Tibial nerve (tissue), 4 donors: ENCODE measurements at places on chromosomes 2 and 18. TPM values are rescaled to one million over a fixed set of nuclear protein-coding genes. Genes with fewer than 3 reads are reported as not detected.

The ABCA12 gene
- total RNA-seq, result not detected

The SLC5A7 gene
- total RNA-seq, result not detected

The GNAL gene
- total RNA-seq, result 15.9 TPM

The CHRND gene
- not detected for total RNA-seq

The EHD3 gene
- 8.3 TPM for total RNA-seq

The NRP2 gene
- total RNA-seq, result 175 TPM

The DARS1 gene
- total RNA-seq, result 43.7 TPM

The SULT6B1 gene
- total RNA-seq, result not detected

- H3K4me1 ChIP-seq, result no peaks in the 10 kb centered on the region
- no peaks in the 10 kb centered on the region for H3K36me3 ChIP-seq
- no peak for DNase-seq
- no peak overlapping the region for H3K4me3 ChIP-seq
- H3K27me3 ChIP-seq, result no peaks in the 10 kb centered on the region
Measured at GRCh38 chr2:79585701-79586433, 73.0 kb downstream of the CTNNA2 start.

- no peaks in the 10 kb centered on the region for H3K27me3 ChIP-seq
- H3K27ac ChIP-seq, result no peak overlapping the region
- H3K4me3 ChIP-seq, result no peak overlapping the region
- no peaks in the 10 kb centered on the region for H3K36me3 ChIP-seq
- peaks cover 8% of the 10 kb centered on the region for H3K4me1 ChIP-seq
Measured at GRCh38 chr2:69594341-69594740, 49.2 kb downstream of the AAK1 start.

DNA sequence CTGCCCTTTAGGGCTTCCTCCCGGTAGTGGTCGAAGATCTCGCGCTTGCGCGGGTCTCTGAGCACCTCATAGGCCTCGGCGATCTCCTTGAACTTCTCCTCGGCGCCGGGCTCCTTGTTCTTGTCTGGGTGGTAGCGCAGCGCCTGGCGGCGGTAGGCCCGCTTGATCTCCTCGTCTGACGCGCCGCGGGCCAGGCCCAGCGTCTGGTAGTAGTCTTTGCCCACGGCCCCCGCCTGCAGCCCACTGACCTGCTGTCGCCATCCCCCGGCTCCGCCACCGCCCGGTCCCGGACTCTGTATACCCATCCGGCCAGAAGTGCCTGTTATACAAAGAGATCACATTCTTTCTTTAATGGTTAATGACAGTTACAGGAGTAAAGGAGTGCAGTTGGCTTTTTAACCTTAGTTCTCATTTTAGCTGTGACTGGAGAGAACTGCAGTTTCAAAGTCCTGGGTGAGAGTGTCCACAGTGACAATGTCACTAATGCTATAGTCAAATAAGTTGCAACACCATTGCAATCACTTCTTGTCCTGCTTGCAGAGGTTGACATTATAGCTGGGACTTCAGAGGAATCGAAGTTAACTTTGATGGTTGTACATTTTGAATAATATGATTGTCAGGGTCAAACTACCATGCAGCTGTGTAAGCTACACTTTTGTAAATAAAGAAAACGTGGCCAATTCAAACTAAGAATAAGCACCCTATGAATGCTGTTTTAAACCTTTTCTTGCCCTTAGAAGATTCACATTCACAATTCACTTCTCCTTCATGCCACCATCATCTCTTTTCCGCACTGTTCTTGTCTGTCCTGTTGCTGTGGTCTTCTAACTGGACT, 35.3 kb upstream of the CAVIN2 start:
- no peaks in the 10 kb centered on the region for H3K36me3 ChIP-seq
- H3K27me3 ChIP-seq, result no peaks in the 10 kb centered on the region

DNA sequence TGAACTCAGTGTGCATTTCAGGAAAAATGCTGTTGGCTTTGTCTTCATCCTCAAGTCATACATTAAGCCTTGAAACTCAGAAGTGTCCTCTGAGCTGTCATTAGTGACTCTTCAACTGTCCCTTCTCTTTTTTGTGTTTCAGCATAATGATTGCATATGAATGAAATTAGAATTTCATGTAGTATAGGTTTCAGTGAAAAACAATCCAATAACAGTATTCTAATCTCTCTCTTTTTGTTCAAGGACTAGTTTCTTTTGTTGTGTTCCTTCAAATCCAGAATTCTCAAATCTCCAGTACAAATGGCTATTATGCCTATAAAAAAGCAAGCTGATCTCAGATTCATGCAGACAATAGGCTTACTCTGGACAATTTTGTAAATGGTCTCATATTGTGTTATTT, 133.5 kb downstream of the QPCT start:
- H3K27me3 ChIP-seq, result no peaks in the 10 kb centered on the region
- H3K4me1 ChIP-seq, result no peaks in the 10 kb centered on the region
- H3K27ac ChIP-seq, result no peak overlapping the region
- H3K36me3 ChIP-seq, result no peaks in the 10 kb centered on the region

- H3K36me3 ChIP-seq, result no peaks in the 10 kb centered on the region
- H3K4me1 ChIP-seq, result no peaks in the 10 kb centered on the region
- H3K27me3 ChIP-seq, result no peaks in the 10 kb centered on the region
Measured at GRCh38 chr2:15867194-15868171, 72.9 kb upstream of the MYCN start.

DNA sequence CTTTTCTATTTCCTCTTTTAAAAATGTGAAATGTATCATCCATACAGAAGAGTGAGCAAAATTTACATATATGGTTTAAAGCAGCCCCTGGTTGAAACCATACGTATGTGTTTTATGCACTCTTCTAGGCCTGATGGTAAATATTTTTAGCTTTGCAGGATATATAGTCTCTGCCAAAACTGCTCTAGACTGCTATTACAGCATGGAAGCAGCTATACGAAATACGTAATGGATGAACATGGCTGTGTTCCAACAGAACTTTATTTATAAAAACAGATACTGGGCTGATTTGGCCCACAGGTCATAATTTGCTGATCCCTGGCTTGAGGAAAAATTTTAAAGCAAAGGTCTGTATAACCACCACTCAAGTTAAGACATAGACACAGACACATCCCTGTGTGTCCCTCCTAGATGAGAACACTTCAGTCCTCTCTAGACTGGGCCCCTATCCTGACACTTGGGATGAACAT, 42.5 kb upstream of the ATP8B1 start:
- no peaks in the 10 kb centered on the region for H3K36me3 ChIP-seq
- H3K4me1 ChIP-seq, result no peaks in the 10 kb centered on the region
- H3K27me3 ChIP-seq, result no peaks in the 10 kb centered on the region
- H3K4me3 ChIP-seq, result no peak overlapping the region
- H3K27ac ChIP-seq, result no peak overlapping the region

DNA sequence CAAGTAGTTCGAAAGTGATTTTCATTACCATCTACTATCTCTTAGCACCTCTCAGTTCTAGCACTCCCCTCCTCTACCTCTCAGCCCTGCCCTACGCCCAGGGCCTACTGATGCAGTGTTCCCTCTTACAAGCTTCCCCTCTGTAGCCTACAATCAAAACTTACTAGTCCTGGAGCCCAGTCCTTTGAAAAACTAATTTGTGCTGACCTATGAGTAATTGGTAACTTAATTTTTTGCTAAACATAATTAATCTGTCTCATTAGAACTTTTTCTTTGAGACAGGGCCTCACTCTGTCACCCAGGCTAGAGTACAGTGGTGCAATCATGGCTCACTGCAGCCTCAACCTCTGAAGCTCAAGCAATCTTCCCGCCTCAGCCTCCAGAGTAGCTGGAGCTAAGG, 44.9 kb downstream of the MREG start:
- H3K27me3 ChIP-seq, result no peaks in the 10 kb centered on the region
- no peaks in the 10 kb centered on the region for H3K36me3 ChIP-seq
- no peak overlapping the region for H3K4me3 ChIP-seq
- no peak overlapping the region for H3K27ac ChIP-seq
- H3K4me1 ChIP-seq, result no peaks in the 10 kb centered on the region

GRCh38 chr2:97808816-97809215, 95.4 kb downstream of the ZAP70 start:
- H3K4me1 ChIP-seq, result no peaks in the 10 kb centered on the region
- no peaks in the 10 kb centered on the region for H3K27me3 ChIP-seq
- H3K36me3 ChIP-seq, result no peaks in the 10 kb centered on the region
- no peak for DNase-seq

GRCh38 chr2:101832114-101832513, 134.6 kb downstream of the MAP4K4 start:
- no peak overlapping the region for H3K27ac ChIP-seq
- peaks cover 42% of the 10 kb centered on the region for H3K36me3 ChIP-seq
- peaks cover 50% of the 10 kb centered on the region for H3K4me1 ChIP-seq
- H3K27me3 ChIP-seq, result no peaks in the 10 kb centered on the region

DNA sequence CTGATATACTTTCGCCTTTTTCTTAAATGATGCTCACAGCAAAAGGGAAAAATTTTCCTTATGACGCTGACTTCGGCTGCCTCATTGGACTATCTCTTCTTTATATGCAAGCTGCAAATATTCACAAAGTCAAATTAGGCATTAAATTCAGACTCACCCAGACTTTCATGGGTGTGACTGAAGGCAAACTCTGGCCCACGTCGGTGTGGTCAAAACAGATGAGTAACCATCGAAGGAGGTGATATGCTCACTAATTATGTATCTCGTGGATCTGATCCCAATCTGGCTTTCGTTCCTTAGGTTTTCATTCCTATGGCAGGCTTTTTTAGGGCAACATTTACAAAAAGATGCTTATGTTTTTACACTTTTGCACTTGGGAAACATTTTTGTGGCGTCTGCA, 36.6 kb downstream of the FAM124B start:
- no peaks in the 10 kb centered on the region for H3K36me3 ChIP-seq
- H3K27ac ChIP-seq, result no peak overlapping the region
- no peak for DNase-seq
- no peaks in the 10 kb centered on the region for H3K4me1 ChIP-seq
